ENCODE measurements at places on chromosomes 6 and 20.

DNA sequence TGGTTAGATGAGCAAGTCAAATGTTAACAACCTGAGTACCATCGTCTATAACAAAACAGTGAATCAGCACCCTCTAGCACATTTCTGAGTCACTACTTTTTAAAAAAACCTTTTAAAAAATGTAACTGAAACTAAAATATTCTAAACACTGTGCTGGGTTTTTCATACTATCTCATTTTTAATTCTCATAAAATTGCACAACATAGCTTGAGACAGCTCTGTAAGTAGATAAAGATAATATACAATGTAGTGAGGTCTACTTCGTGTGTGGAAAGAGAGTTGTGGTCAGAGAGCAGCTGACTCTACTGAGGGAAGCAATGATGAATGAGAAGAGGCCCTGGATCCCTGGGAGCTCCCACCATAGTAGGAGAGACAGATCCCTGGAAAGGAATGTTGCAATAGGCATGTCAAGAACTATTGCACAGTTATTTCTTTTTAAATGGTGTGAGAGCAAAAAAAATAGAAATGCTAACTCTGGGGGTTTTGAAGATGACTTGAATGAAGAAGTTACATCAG, 13.6 kb upstream of the CALHM6 start:
- H3K4me1 ChIP-seq, result no peaks in the 10 kb centered on the region
- H3K27ac ChIP-seq, result no peak overlapping the region
- H3K27me3 ChIP-seq, result no peaks in the 10 kb centered on the region
- no peaks in the 10 kb centered on the region for H3K36me3 ChIP-seq
- ATAC-seq, result peak; percentile 73

- H3K27me3 ChIP-seq, result no peaks in the 10 kb centered on the region
- no peaks in the 10 kb centered on the region for H3K36me3 ChIP-seq
- H3K27ac ChIP-seq, result no peak overlapping the region
- H3K4me3 ChIP-seq, result no peak overlapping the region
- peaks cover 4% of the 10 kb centered on the region for H3K4me1 ChIP-seq
- no peak for ATAC-seq
Observed at GRCh38 chr20:2150660-2151059, 49.0 kb downstream of the STK35 start.

DNA sequence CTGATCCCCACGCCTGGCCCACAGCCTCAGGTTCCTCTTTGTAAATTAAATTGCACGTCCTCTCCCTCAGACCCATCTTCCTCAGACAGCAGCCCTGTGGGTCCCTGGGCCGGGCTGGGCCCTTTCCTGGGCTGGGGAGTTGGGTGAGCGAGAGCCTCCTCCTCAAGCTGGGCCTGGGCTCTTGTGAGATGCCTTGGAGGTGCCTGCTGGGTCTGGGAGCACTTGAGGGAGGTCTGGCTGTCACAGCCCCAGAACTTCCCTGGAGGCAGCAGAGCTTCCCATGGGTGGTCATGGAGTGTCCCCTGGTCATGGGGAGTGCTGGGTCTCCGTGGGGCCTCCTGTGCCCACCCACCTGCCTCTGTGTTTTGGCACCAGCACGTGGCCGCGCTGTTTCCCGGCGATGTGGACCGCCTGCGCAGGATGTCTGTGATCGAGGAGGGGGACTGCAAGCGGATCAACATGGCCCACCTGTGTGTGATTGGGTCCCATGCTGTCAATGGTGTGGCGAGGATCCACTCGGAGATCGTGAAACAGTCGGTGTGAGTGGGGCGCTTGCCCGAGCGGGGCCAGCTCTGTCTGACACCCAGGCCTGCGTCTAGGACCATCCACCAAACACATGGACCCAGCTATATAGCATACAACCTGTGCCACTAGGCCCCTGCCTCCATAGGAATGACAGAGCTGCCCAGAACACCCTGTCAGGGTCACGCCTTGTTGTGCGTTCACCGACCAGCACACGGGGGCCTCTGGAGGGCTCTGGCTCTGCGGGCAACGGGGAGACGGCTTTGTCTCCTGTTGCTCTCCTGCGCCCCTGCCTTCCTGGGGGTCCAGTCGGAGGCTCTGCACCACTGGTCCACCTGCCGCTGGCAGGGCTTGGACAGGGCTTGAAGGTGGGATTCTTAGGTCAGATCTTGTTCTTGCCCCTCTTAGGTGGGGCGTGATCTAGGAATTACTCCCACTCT, 33.0 kb downstream of the PYGB start:
- H3K36me3 ChIP-seq, result peaks cover 100% of the 10 kb centered on the region
- ATAC-seq, result no peak
- H3K4me1 ChIP-seq, result peaks cover 31% of the 10 kb centered on the region

DNA sequence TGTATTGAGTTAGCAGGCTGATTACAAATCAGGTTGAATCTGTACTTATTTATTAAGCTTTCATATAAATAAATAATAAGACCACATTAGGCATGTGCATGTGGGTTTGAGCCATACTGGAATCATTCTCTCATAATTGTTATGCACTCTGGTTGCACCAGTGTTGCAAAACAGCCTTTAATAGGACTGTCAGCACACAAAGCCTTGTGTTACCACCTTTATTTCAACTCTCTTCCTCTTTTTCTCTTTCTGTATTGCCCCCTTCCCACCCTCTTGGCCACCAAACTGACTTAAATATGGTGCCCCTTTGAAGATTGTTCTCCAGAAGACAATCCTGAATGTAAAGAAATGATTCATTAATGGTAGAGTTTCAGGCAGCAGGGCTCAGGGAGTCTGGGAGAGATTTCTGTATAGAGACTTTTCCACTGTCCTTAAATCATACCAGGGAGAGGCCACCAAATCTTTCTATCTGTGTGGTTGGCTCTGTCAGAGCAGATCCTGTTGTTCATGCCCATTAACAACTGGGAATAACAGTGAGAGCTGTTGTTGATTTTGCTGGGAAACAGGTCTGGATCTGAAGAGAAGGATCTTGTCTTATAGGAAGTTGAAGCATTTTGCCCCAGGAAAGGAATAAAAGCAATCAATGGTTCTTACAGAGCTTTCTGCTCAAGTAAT, 131.6 kb upstream of the SOX4 start:
- H3K4me1 ChIP-seq, result no peaks in the 10 kb centered on the region
- no peaks in the 10 kb centered on the region for H3K27me3 ChIP-seq
- no peak overlapping the region for H3K4me3 ChIP-seq
- ATAC-seq, result no peak

- peaks cover 62% of the 10 kb centered on the region for H3K27me3 ChIP-seq
- H3K27ac ChIP-seq, result no peak overlapping the region
- no peaks in the 10 kb centered on the region for H3K36me3 ChIP-seq
- peaks cover 24% of the 10 kb centered on the region for H3K4me1 ChIP-seq
- H3K4me3 ChIP-seq, result no peak overlapping the region
Observed at GRCh38 chr20:54177378-54177777, 3.6 kb upstream of the CYP24A1 start.

DNA sequence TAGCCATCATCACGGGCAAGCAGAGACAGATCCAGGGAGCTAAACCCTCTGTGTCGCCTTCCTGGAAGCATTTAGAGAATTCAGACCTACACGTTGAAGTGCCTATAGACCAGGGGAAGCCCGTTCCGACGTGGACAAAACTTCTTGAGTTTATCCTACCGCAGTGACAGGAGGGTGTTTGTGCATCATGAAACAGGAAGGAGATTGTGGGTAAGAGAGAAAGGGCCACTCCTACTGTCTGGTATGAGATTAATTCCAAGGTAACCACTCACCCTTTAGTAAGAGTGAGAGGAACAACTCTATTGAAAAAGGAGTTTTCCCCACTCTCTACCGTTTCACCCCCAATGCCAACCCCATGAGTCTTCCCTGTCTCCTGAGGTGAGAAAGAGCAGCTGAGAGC, 133.7 kb downstream of the TFAP2C start:
- ATAC-seq, result no peak
- no peaks in the 10 kb centered on the region for H3K4me1 ChIP-seq
- no peak overlapping the region for H3K27ac ChIP-seq
- H3K4me3 ChIP-seq, result no peak overlapping the region
- peaks cover 15% of the 10 kb centered on the region for H3K27me3 ChIP-seq
- H3K36me3 ChIP-seq, result no peaks in the 10 kb centered on the region

DNA sequence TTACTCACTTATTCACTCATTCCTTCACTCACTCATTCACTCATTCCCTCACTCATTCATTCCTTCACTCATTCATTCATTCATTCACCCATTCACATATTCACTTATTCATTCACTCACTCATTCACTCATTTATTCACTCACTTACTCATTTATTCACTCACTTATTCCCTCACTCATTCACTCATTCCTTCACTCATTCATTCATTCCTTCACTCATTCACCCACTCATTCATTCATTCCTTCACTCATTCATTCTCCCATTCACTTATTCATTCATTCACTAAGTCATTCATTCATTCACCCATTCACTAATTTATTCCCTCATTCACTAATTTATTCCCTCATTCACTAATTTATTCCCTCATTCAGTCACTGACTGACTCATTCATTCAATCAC, 127.6 kb downstream of the EDN3 start:
- no peak overlapping the region for H3K4me3 ChIP-seq
- H3K27me3 ChIP-seq, result peaks cover 27% of the 10 kb centered on the region
- no peak for ATAC-seq
- no peak overlapping the region for H3K27ac ChIP-seq

DNA sequence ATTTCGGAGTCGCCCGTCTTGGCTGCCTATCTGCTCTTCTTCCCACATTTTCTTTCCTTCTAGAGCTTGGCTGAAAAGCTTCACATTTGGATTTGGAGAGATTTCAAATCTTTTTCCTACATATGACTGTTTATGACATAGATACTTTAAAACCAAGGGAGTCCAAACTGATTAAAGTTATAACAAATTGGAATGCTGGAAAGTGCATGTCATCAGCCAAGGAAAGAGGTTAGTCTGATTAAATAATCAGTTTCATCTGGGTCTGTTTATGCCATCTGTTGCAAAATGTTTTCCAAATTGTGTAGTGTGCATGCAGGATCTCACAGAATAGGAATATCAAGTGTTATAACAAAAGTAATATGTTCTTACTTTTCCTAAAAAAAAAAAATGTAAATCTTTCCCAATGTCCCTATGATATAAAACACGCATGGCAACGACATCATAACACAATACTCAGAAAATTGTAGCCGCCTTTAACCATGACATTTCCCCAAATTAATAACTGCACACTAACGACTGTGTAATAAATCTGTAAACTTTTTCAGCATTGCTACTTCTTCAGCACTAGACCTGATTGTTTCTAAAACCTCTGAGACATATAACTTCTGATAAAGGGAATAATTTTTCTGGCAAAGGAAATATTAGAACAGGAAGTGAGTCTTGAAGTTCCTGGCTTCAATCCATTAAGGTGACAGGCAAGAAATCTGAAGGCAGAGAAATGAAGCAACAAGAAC, 230.2 kb upstream of the FOXQ1 start:
- no peaks in the 10 kb centered on the region for H3K27me3 ChIP-seq
- ATAC-seq, result no peak
- H3K36me3 ChIP-seq, result no peaks in the 10 kb centered on the region
- no peak overlapping the region for H3K4me3 ChIP-seq
- H3K27ac ChIP-seq, result no peak overlapping the region
- peaks cover 2% of the 10 kb centered on the region for H3K4me1 ChIP-seq

DNA sequence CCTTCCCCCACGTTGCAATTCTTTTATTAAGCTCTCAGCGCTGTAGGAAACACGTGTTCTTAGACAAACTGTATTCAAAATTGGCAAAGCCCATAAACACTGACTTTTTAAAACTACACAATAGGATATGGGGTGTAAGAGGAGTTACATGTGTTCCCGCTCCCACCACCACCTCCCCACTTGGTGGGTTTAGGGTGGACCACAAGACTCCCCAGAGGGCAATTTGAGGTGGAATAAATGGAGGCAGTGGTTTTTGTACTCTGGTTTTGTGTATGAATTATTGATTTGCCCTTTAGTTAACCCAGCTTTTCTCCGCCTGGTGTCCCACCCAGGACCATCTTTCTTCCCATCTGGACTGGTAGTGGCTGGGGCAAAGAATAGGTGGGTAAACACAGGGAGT, 3.7 kb downstream of the UQCC2 start:
- H3K27me3 ChIP-seq, result no peaks in the 10 kb centered on the region
- no peak overlapping the region for H3K27ac ChIP-seq
- no peak for ATAC-seq

DNA sequence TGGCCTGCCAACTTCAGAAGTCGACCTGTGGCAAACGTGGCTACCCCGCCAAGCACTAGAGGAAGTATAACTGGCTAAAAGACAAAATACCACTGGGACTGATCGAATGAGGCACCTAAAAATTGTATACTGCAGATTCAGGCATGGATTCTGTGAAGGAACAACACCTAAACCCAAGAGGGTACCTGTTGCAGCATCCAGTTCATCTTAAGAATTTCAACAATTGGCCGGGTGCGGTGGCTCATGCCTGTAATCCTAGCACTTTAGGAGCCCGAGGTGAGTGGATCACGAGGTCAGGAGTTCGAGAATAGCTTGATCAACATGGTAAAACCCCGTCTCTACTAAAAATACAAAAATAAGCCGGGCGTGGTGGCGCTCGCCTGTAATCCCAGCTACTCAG, 27.2 kb upstream of the SPAG4 start:
- no peak overlapping the region for H3K4me3 ChIP-seq
- ATAC-seq, result no peak
- H3K36me3 ChIP-seq, result no peaks in the 10 kb centered on the region
- H3K27me3 ChIP-seq, result no peaks in the 10 kb centered on the region
- no peak overlapping the region for H3K27ac ChIP-seq
- H3K4me1 ChIP-seq, result no peaks in the 10 kb centered on the region

GRCh38 chr20:57210054-57210910, 56.2 kb downstream of the BMP7 start:
- peaks cover 5% of the 10 kb centered on the region for H3K4me1 ChIP-seq
- H3K4me3 ChIP-seq, result no peak overlapping the region
- no peak overlapping the region for H3K27ac ChIP-seq
- no peaks in the 10 kb centered on the region for H3K36me3 ChIP-seq
- no peaks in the 10 kb centered on the region for H3K27me3 ChIP-seq
- no peak for ATAC-seq

DNA sequence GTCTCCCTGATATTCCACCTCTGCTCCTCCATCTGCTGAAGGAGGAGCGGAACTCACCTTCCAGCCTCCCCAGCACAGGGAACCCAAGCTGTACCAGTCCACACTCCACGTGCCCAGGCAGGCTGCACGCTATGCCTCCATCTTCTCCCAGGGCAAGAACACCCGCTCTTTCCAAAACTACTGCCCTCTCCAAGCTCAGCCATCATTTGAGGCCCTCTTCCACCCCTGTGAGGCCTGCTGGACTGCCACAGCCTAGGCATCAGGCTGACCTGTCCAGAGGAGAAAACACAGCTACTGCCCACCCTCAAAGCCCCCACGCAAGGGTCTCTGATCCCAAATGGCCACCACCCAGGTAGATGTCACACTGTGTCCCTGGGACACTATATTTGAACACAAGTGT, 99.9 kb downstream of the PRND start:
- H3K27me3 ChIP-seq, result no peaks in the 10 kb centered on the region
- no peak for ATAC-seq
- H3K27ac ChIP-seq, result peak overlapping the region; percentile 82
- peaks cover 29% of the 10 kb centered on the region for H3K4me1 ChIP-seq

GRCh38 chr20:36895036-36895435, 19.1 kb downstream of the TLDC2 start:
- ATAC-seq, result no peak
- no peak overlapping the region for H3K27ac ChIP-seq
- peaks cover 24% of the 10 kb centered on the region for H3K36me3 ChIP-seq
- H3K4me3 ChIP-seq, result no peak overlapping the region

- H3K4me3 ChIP-seq, result no peak overlapping the region
- H3K36me3 ChIP-seq, result no peaks in the 10 kb centered on the region
- no peak overlapping the region for H3K27ac ChIP-seq
- no peak for ATAC-seq
Observed at GRCh38 chr20:22619806-22620205, 35.4 kb upstream of the FOXA2 start.

GRCh38 chr6:134669485-134669884, 280.4 kb downstream of the ALDH8A1 start:
- H3K4me3 ChIP-seq, result no peak overlapping the region
- H3K27ac ChIP-seq, result no peak overlapping the region
- H3K36me3 ChIP-seq, result no peaks in the 10 kb centered on the region
- ATAC-seq, result no peak
- no peaks in the 10 kb centered on the region for H3K27me3 ChIP-seq
- H3K4me1 ChIP-seq, result no peaks in the 10 kb centered on the region

All from gastroesophageal sphincter (tissue), 4 donors.